Mucosa of gallbladder (tissue), 1 donor: ENCODE measurements at places on chromosomes 5 and 9. TPM values are rescaled to one million over a fixed set of nuclear protein-coding genes. Genes with fewer than 3 reads are reported as not detected.

- DNase-seq = no peak
Measured at GRCh38 chr9:87798261-87798833, 72.4 kb downstream of the CTSL start.

GRCh38 chr5:99070362-99070761, 141.6 kb upstream of the CHD1 start:
- no peak for DNase-seq

DNA sequence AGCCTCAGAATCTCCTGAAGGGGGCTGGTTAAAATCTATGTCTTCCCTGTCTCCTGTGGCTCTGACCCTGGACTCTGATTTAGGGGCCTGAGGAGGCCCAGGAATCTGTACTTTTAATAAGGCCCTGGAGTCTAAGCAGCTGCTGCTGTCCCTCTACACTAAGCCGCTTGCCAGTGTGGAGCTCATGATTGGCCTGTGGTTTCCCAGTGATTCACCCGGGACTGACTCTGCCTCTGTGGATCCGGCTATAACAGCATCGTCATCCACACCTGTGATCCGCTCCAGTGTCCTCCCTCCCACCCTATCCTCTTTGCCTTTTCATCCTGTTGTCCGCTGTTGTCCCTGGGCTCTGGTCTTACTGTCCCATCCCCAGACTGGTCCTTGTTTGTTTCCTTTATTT, 3.7 kb downstream of the SLC31A2 start:
- DNase-seq = no peak

Gene STARD4
- total RNA-seq = 40.7 TPM

DNA sequence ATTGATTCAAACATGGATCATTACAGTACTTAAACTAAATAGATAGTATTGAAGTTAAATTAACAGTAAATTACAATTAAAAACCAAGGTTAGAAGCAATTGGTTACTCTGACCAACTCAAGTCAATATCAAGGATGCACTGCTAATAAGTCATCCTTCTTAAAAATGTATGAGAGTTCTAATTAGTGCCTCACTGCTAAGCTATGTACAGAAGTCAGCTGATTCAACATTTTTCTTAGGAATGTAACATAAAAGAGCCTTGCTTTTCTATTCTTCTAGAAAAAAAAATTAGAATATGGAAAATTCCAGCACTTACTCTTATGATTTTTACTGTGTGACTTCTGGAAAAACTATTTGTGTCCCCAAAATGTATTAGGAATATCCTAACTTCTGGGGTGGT, 75.7 kb upstream of the FBN2 start:
- no peak for DNase-seq

GRCh38 chr5:62306323-62306895, 403 bp downstream of the KIF2A start:
- DNase-seq = peak; percentile 40

DNA sequence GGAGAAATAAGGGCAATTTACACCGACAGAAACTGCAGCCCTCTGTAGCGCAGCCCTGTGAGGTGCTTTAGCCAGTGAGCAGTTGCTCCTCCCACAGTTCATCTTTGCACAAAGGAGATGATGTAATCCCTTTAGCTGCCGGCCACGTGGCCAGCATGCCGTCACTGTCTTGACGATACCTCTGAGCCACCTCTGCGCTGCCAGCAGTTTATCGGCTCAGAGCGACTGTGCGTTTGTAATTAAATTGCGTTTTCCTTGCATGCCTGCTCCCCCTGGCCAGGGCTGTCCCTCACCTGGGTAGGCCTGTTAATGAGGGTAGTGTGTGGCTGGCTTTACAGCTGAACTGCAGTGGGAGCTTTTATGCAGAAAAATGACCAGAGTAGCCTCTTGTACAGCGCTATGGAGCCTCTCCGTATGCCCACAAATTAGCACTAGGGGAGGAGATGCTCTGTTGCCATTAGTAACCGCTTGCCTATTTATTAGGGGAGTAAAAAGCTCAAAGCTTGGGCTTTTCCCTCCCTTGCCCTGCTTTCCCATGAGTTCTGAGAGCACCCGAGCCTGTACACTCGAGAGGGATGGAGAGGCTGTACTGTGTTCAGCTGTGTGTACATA, 107.0 kb downstream of the TRIO start:
- DNase-seq = peak; percentile 67

Gene PCDHA12
- total RNA-seq = 10.0 TPM

Gene NR2F1-AS1
- 29.5 TPM for total RNA-seq

DNA sequence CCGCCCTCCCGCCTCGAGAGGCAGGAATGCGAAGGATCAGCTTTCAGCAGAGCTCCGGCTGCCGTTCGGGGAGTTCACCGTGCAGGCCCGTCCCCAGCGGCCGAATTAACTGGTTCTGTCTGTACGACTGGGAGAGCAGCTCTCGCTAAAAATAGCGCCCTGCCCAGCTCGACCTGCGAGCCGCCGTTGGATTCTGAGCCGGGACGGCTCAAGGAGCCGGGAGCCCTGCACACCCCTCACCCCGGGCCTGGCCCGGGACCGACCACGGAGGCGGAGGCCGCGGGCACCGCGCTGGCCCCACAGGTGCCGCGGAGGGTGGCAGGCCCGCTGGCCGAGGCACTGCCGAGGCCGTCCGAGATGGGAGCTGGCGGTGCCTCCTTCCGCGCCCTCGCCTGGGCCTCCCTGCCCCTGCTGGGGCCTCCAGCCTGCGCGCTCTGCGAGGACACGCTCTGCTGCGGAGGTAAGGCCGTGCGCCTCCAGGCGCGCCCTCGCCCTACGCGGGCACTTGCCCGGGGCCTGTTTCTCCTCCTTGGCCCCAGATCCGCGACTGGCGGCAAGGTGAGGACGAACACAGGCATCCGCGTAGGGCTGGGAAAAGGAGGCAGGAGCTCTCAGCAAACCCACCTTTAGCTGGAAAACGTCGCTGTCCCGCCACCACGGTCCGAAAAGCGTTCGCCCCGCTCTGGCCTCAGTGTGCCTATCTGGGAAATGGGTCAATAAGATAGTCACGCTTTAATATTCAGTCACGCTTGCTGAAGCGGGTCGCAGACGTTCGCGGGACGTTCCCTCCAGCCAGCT, 53.1 kb upstream of the DAB2IP start:
- peak; percentile 87 for DNase-seq

- no peak for DNase-seq
Measured at GRCh38 chr5:64453405-64453804, 52.4 kb upstream of the RGS7BP start.

Gene TMEM215
- total RNA-seq = not detected
